Endothelial cell of umbilical vein (primary cell): ENCODE measurements at places on chromosomes 2 and 18. TPM values are rescaled to one million over a fixed set of nuclear protein-coding genes. Genes with fewer than 3 reads are reported as not detected.

CNTNAP5 gene
- not detected in 2 replicates for polyA plus RNA-seq

CCL20 gene
- polyA plus RNA-seq = 0.16 and 0.32 TPM in 2 replicates

SERPINB12 gene
- polyA plus RNA-seq = not detected in 2 replicates

IL1RL1 gene
- polyA plus RNA-seq = 27.9 and 32.2 TPM in 2 replicates

SIX3 gene
- polyA plus RNA-seq = not detected in 2 replicates

UGT1A6 gene
- not detected in 2 replicates for polyA plus RNA-seq

IMPA2 gene
- 5.9 and 6.1 TPM in 2 replicates for polyA plus RNA-seq

GRCh38 chr2:160510617-160511016, 17.0 kb upstream of the RBMS1 start:
- no peak for DNase-seq

GRCh38 chr18:6482198-6482977, 67.7 kb upstream of the L3MBTL4 start:
- no peak for DNase-seq

- DNase-seq = no peak
Observed at GRCh38 chr2:2800697-2801096, 469.6 kb upstream of the MYT1L start.

DNA sequence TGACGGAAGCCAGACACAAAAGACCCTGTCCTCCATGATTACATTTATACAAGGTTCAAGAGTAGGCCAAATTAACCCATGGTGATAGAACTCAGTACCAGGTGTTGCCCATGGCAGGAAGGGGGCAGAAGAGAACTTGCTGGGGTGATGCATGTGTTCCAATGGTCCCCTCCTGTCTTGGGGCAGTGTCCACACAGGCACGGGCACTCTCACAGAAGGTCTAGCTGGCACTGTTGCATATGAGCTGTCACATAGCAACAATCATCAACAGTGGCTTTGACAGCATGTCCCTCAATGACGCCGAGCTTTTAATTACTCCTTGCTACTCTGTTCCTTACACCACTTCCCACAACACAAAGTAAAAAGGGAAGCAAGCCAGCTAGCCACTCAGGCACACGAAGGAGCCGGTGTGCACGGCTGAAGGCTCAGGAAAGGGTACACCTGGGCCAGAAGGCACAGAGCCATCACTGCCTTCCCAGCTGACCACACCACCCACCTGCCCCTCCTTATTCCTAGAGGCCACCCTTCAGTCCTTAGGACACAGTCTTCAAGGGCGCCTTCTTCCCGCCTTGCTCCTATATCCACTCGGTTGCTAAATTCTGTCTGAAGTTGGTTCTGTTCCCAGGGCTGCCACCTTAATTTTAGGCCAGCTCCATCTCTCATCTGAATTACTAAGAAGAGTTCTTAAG, 28.9 kb downstream of the RPL31 start:
- no peak for DNase-seq

DNA sequence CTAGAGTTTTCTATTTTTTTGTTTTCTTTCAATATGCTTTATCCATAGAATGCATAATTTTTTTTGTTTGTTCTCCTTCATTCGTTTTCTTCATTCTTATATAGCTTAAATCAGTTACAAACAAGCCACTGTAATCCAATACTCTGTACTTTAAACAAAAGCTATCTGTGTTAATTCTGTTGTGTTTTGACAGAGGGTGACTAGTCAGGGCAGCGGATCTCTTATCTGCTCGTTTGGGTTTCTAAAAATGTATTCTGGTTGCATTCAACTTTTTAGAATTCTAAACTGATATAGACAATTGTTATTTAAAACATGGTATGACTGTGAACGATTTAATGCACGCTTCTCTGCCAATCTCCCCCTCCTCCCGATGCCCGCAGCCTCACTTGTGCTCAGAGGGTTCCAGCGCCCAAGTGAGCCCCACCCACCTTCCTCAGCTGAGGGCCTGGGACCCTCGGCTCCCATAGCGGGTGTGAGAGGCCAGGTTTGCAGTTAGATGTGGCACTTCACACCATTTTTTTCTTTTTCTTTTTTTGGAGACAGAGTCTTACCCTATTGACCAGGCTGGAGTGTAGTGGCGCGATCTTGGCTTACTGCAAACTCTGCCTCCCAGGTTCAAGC, 44.1 kb downstream of the NCK2 start:
- DNase-seq = no peak

GRCh38 chr2:49959961-49960553, 805.7 kb upstream of the FSHR start:
- no peak for DNase-seq

GRCh38 chr18:76979111-76979751, 153.4 kb downstream of the MBP start:
- DNase-seq = no peak

DNA sequence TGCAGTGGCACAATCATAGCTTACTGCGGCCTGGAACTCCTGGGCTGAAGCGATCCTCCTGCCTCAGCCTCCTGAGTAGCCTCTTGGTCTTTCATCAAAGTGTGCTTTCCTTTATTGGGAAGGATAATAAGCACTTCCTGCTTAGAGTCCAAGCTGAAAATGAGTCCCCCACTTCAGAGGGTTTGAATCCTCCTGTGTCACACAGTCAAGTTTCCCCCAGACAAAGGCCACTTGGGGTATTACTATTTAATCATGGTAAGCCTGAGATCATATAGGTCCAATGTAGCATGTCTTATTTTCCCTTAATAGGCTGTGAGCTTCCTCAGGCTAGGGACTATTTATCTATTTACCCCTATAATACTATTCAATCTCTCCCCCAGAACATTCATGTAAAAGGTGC, 11.4 kb upstream of the KIAA2012 start:
- DNase-seq = no peak

DNA sequence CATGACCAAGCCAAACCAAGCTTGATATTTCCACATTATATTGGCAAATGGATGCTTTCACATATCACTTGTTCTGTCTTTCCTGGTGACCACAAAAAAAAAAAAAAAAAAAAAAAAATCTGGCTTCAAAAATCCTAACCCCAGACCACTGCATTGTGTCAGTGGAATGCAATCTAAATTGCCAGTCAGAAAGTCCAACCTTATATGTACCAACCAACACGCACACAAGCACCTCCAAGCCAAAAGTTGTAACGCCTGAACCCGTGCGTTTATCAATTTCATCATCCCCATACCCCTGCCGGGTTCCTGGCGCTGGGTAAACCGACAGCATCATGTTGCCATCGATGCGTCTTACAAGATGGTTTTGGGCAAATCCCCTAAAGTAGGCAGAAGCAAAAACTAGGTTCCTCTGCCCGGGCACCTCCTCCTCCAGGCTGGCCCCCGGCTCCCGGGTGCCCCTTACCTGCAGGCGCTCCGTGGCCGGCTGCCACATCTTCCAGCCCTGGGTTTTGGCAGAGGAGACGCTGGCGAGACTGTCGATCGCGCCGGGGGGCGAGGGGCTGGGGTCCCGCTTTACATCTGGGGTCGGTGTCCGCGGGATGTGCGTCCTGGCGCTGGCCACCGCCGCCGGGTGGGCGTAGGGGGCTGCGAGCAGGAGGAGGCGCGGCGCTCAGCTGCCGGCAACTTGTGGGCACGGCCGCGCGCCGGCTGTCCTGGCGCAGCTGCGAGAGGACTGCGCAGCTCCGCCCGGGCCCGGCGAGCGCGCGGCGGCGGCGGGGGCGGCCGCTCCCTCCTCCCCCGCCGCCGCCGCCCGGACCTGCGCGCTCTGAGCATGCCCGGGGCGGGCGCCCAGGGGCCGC, at the start of gene PID1:
PID1 (minus strand) TSS at position 737 of the 860 bp plus-strand sequence; CDS start at position 493, 244 bp downstream.
- no peak for DNase-seq

DNA sequence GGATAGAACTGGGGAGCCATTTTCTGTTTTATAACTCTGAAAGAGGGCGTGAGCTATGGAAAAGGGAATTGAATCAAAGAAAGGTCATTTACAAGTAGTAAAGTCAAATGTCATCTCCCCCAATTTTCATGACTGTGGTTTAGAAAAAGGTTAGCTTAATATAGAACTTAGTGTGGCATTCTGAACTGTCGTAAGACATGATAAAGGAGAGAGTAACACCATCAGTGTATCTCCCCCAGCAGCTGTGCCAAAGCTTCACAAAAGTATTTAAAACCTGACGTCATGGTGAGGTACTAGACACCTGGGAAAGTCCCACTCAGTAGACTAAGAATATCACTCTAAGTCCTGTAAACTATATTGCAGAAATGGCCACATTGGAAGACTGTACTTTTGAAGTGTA, 5.8 kb upstream of the IKZF2 start:
- DNase-seq = no peak

DNA sequence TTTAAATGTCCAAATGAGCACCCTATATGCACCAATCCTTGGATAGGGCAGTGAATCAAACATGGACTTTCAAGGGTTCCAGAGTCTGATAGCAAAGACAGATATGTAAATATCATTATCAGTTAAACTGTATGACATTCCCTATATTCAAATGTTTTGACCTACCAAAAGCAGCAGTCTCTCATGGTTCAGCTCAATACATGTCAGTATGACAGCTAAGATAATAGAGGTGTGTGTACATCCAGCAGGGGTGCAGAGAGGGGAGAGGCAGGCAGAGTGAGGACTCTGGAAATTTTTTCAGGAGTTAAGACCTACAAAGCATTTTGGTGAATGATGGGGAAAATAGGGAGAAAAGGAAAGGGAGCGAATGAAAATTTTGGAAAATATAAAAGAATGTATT, 106.3 kb downstream of the MYO3B start:
- DNase-seq = no peak

- DNase-seq = no peak
Observed at GRCh38 chr2:241182126-241182525, 6.4 kb upstream of the ANO7 start.

DNA sequence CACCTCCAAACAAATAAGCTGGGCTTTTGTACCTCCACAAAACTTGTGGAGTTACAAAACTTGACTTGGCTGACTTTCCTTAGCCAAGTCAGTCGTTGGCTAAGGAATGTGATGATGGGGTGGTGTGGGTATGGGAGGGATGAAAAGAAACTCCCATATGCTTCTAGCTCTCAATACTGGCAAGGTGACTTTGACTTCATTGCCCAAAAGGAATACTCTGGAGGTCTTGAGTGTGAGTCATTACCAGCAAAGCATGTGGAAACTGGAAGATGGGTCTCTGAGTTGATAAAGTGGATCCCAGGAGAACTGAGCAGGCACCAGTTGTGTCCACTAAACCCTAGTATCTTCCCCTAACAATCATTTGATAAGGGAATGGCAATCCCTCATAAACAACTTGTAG, 226.7 kb downstream of the GULP1 start:
- no peak for DNase-seq

DNA sequence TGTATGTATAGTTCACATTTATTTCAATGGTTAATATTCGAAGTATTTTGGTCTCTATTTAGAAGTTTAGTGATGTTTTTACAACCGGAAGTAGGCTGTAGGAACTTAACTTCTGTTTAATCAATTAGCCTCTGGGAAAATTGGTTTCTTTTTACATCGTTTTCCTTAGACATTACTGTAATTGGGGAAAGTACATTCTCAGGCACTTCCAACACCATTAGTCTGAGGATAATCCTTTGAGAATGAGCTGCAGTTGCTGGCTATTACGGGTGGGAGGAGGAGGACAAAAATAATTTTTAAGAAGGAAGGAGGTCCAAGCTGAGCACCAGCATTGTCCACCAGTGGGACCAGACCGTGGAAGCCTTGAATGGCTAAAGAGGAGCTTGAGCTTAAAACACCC, 70.4 kb upstream of the ST3GAL5 start:
- DNase-seq = no peak

DNA sequence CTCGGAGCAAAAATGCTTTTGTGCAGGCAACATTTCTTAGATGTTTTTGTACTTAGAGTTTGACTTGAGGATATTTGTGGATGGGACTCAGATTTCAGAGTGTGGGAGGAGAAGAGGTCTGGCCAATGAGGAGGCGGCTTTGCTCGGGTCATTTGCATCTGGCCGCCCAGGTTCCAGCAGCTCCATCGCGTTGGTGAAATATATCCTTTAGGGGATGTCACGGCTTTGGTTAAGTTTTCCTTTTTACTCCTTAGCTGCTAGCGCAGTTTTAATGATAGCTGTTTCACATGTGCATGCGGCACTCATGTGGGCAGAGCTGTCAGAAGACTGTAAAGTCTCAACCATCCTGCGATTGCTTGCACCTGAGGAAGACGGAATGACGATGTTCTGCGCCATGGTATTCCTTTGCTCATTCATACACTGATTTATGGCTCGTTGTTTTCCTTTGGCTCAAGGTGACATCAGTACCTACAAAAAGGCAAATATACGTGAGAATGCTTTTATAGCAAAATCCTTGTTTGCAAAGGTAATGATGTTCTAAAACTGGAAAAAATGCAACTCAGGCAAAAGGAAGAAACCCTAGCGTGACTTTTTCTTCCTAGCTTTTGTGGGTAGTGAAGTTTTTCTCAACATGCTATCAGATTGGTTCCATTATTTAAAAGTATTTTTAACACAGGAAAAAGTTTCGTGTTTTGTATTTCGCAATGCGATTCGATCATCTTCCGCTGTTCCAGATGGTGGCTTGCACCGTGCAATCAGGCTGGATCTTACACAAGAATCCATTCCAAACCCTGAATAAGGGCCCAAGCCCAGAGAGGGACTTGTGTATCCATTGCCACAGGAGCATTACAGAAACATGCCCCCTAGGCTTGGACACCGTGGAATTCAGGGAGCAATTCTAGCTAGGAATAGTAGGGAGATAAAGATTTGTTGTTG, 70.5 kb upstream of the ZNF516 start:
- DNase-seq = peak; percentile 49

GRCh38 chr2:105606081-105606480, 138.6 kb upstream of the NCK2 start:
- DNase-seq = no peak

DNA sequence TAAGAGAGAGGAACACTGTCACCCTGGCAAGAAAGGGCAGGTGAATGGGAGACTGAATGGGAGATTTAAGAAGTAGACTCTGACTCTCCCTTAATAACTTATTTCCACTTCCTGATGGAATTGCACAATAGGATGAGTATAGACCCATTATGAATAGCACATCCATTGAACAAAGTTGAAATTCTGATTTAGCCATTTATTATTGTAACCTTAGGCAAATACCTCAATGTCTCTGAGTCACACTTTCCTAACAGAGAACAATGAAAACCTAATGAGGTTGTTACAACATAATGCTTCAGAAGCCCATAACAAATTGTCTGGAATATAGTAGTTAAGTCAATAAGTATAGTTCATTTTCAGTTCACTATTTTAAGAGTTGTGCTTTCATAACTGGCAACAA, 78.9 kb downstream of the NRXN1 start:
- DNase-seq = peak; percentile 71

- DNase-seq = no peak
Observed at GRCh38 chr18:44117821-44118220, 562.9 kb upstream of the SETBP1 start.

DNA sequence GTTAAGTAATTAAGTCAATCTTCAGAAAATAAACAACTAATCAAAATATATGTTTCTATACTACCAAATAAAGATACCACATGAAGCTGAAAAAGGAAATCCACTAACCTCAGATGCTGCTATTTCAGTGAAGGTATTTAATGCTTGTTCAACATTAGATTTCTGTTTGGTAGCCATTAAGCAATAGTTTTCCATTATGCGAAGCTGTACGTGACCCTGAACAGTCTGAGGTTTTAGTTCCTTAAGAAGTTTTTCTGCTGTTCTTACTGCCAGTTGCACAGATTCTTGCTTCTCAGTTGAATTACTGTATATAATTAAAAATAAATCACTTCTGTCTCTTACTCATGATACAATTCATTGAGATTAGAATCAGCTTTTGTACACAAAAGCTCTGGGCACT, 65.4 kb downstream of the TTC21B start:
- no peak for DNase-seq
